ENCODE measurements at places on chromosomes 4 and X.

- no peak for DNase-seq
These were observed 667.4 kb upstream of the NDST4 start for GRCh38 chr4:115780835-115781234.

DNA sequence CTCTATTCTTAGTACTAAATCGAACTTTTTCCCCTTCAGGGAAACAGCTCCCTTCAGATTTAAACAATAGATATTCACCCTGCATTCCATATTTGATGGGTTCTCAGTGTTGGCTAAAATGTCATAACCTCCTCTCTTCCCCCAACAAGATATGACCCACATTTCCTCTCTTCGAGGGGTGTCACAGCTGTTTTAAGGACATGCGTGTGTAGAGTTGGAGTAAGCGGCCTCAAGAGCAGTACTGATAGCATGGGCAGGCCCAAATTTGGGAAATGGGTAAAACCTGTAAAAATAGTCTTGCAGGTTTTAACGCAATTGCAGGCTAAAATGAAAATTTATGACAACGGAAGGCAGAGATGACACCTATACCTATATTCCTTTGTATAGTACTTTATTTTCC is 28.7 kb downstream of the SAT1 start:
- no peak for DNase-seq

- DNase-seq, result no peak
These were observed 39.8 kb downstream of the VCX3B start for GRCh38 chrX:8504451-8504850.

GRCh38 chr4:101419336-101420135 is 72.2 kb upstream of the PPP3CA start:
- no peak for DNase-seq

GRCh38 chr4:78766650-78767049 is 9.5 kb upstream of the BMP2K start:
- no peak for DNase-seq

- DNase-seq, result no peak
These were observed 120.4 kb downstream of the TMEM164 start for GRCh38 chrX:110123331-110123782.

DNA sequence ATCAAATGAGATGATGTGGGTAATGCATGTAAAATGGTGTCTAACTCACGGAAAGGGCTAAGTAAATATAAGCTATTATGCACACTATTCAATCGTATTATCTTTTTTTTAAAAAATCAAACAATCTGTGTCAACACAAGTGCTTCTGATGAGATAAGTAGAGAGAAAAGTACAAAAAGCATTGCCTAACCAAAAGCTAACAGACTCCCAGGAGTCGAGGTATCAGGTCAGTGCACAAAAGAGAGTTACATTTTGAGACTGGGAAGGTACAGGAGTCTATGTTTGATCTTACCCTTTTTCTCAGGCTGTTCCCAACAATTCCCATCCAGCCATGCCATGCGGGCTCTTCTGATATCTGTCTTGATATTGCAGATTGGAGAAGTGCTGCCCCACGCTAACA is 203.3 kb upstream of the ZIC3 start:
- DNase-seq, result no peak

- DNase-seq, result peak; percentile 20
These were observed 21.8 kb downstream of the CMC4 start for GRCh38 chrX:155048977-155049619.

DNA sequence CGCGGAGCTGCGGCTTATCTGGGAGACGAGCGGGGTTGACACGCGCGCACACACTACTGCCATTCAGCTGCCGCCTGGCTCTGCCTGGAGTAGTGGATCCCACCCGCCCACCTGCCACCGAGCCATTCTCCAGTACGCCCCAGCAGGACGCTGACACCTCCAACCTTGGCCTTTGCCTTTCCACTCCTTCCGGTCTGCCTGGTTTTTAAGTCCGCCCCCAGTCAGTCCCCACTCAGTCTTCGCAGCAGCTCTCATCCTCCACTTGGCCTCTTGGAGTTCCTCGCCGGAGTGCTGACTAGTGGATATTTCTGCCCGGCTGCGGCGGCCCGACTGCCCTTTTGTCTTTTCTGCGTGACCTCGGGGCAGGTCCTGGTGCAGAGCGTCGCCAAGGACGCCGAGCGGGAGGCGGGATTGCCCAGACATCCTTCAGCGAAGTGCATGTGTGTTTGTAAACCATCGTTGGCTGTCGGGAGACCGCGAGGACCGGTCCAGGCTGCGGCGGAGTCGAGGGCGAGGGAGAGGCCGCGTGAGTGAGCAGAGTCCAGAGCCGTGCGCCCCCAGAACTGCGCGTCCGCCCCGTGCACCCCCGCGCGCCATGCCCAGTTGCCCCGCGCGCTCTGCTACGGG is 1.1 kb downstream of the SLIT2 start:
- no peak for DNase-seq

GRCh38 chr4:106541253-106541652 is 172.7 kb upstream of the GIMD1 start:
- no peak for DNase-seq

Measured in stimulated activated CD8-positive, alpha-beta memory T cell treated with anti-CD3 and anti-CD28 coated beads, Interleukin-2, amount 100 ng/mL, for 48 hours (primary cell).